ENCODE measurements at places on chromosomes 4 and X. TPM values are rescaled to one million over a fixed set of nuclear protein-coding genes. Genes with fewer than 3 reads are reported as not detected.

RGS12 gene
- total RNA-seq, result 26.7 TPM

ADH1B gene
- total RNA-seq, result not detected

TCEAL8 gene
- total RNA-seq, result 96.0 TPM

SSX1 gene
- not detected for total RNA-seq

LINC00632 gene
- not detected for total RNA-seq

MAGEB2 gene
- total RNA-seq, result not detected

MAGEC3 gene
- total RNA-seq, result not detected

TAF7L gene
- total RNA-seq, result not detected

MAGEA12 gene
- total RNA-seq, result not detected

MAGEA9B gene
- not detected for total RNA-seq

PDCL2 gene
- total RNA-seq, result not detected

DDX53 gene
- total RNA-seq, result not detected

MAP9 gene
- total RNA-seq, result 12.3 TPM

RTL9 gene
- 0.11 TPM for total RNA-seq

GCNA gene
- total RNA-seq, result 0.39 TPM

MTMR8 gene
- total RNA-seq, result 1.2 TPM

USP51 gene
- total RNA-seq, result 0.85 TPM

CLDN22 gene
- total RNA-seq, result not detected

UGT2B10 gene
- total RNA-seq, result not detected
